ENCODE measurements at places on chromosomes 3 and 15.
A peak's percentile ranks its signal among the peaks of the same experiment; 100 is the strongest.

DNA sequence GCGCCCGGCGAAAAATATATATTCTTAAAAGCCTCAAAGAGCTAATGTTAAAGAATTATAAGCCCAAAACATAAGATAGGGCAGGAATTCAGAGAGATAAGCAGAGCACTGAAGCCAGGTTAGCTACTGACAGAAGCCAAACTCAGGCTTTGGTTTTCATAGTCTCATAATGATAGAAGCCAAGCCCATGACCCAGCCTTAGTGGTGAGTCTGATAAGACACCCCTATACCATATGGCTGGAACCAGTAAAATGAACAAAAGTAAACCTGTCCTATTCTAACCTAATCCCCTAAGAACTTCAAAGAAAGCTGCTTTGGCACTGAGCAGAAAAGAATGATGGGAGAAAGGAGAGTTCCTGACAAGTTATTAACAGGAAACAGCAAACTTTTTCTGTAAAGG is 25.9 kb downstream of the MYO9A start:
- peak; percentile 83 for DNase-seq

DNA sequence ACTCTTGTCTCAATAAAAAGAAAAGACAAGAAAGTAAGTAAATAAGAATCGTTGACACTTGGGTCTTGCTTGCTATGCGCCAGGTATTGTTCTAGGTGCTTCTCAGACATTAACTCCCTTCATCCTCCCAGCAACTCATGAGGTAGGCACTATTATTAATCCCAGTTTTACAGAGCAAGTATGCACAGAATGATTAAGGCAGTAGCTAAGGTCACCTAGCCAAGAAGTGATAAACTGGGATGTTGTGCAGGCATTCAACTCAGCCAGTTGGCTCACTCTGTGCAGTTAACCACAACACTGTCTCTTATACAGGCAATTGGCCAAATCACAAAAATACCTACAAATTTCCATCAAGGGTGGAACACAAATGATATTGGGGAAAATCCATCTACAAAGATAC is 1.7 kb upstream of the C3orf33 start:
- no peak for DNase-seq

DNA sequence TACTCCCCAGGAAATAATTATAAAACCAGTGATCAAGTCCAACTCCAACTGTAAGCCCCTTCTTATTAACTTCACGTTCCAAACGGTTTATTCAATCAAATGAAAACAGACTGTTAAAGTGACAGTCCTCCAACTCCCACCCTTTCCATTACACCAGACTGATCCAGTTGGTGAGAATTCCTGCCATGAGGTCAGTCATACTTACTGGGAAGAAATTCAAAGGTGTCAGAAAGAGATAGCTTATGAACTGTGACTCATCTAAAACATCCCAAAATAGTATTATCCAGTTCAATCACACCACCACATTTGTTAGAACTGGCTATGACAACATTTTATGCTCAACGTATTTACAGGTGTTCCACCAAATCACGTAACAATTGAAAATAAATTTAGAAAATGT is 19.5 kb downstream of the SMARCC1 start:
- DNase-seq = no peak

DNA sequence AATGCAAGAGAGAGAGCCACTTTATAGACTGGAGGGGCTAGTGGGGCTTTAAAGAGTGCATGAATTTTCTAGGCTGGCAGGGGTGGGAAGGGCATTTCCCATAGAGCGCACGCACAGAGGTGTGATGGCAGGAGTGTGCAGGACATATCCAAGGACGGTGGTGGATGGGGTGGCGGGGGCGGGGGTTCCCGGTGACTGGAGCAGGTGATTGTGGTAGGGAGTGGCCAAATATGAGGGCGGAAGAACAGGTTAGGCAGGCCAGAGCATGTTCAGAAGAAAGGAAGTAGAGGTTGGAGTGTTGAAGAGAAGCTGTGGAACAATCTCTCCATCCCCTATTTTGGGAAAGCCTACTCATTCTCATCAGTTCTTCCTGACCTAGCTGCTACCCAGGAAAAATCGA is 18.1 kb downstream of the FAM81A start:
- no peak for DNase-seq

DNA sequence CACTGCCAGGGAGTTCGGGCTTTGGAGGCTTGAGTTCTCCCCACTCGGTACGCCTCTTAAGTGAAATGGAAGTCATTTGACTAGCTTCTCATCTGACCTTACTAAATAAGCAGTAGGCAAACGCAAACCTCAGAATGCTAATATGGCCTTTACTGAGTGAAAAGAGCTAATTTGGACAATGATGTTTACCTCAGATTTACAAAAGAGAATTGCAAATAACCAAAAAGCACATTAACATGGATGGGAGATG is 1.6 kb upstream of the RNU6-1 start:
- no peak for DNase-seq

GRCh38 chr3:150797155-150797554 is 34.2 kb upstream of the SIAH2 start:
- DNase-seq = no peak

GRCh38 chr3:152400887-152401286 is 132.2 kb downstream of the MBNL1 start:
- no peak for DNase-seq

GRCh38 chr3:172102123-172102882 is 62.9 kb downstream of the FNDC3B start:
- DNase-seq = peak; percentile 76

GRCh38 chr15:62099094-62099601 is 32.4 kb downstream of the C2CD4A start:
- DNase-seq = no peak

DNA sequence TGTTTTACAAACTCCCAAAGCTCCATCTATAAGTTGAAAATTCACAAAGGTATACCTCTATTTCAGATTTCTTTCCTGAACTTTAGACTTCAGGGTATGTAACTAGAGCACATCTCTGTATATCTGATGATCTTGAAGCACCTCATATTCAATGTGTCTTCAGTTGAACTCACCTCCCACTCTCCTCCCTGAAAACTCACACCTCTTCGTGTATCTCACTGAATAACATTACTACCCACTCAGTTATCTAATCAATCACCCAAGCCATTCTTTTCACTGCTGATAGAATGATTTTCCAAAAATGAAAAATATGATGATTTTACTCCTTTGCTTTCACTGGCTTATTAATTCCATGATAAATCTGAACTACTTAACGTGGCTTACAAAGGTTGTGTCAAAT is 52.9 kb downstream of the GTPBP8 start:
- no peak for DNase-seq

DNA sequence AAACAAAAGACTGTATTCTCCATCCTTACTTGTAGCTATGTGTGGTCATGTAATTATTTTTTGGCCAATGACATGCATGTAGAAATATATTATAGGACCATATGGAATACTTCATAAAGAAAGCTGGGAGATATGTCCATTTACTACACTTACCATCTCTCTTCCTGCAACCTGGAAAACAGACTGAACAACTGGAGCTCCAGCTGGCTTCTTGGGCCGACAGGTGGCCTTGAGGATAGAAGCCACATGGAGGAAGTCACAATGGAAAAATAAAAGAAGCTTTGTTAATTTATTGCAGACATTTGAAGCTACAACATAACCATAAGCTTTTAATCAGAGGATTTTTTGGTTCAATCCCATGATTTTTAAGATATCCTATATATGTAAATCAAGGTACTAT is 167.9 kb upstream of the CBLB start:
- DNase-seq = no peak

DNA sequence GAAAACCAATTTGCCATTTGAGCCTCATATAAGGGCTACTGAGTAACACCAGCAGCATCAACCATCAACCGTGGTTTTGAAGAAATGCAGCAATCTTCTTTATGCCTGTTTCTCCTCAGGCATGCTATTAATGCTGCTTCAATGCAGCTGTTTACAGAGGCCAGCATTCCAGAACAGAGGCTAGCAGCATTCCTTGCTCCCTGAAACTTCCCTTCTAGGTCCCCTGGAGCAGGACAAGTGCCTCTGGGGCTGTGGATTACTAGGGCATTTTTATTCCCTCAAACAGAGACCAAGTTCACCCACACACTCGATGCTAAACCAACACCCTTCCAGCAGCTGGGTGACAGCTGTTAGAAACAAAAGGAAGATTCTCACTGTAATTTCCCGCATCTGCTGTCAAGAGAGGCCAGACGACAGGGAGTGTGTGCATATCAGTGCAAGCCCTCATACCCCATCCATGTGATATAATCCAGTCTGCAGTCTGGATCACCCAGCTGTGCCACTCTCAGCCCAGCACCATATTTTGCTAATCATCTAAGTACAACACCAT is 57.5 kb downstream of the HOMER2 start:
- DNase-seq = no peak

DNA sequence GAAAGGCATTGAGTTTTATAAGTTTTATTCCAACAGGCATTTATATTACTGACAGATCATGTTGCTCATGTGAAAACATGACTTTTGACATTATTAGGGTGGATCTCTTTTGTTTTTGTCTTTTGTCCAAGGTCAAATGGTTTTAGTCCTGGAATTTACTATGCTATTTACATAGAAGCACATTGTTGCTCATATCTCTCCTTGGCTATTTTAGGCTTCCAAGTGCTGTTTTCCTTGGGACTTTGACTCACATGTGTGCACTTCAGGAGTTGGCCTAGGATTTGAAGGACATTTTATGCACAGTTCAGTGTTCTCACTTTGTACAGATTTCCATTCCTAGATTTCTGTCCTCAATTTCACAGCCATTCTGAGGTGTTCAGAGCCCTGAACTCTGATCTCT is 225.7 kb downstream of the PYDC2 start:
- DNase-seq = no peak

DNA sequence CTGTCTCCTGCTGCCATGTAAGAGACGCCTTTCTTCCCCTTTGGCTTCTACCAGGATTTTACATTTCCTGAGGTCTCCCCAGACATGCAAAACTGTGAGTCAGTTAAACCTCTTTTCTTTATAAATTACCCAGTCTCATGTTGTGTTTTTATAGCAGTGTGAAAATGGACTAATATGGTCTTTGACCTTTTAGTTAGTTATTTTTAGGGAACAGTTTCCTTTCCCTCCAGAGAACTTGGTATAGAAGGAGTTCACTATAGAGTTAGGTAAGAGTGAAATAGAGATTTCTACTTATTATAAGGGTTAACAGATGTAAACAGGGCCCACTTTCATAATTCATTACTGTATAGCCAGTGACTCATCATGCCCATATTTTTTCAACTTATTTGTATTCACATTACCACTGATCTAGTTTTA is 170.9 kb downstream of the UNC13C start:
- DNase-seq = peak; percentile 20

DNA sequence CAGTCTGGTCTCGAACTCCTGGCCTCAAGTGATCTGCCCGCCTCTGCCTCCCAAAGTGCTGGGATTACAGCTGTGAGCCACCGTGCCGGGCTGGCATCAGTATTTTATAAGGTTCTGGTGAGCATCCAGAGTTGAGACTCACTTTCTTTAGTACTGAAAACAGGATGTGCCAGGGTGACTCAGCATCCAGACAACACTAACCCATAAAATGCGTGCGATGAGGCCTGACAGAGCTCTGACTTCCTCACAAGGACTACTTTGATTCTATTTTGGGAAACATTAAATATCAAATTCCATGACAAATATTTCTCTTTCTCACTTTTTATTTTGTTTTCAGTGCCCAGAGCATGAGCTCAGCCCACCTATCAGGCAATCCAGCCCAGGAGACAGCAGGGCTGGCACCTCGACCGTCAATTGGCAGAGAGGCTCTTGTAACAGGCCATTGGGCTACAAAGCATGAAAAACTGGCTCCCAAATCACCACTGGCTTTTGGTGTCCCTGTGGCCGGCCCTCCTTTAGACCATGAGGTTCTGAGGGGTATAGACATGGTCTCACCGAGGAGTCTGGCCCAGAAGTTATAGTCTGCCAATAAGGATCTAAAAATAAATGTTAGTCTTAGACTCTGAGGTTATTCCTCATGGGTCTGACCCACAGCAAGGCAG is 75.0 kb downstream of the FEM1B start:
- DNase-seq = peak; percentile 86

DNA sequence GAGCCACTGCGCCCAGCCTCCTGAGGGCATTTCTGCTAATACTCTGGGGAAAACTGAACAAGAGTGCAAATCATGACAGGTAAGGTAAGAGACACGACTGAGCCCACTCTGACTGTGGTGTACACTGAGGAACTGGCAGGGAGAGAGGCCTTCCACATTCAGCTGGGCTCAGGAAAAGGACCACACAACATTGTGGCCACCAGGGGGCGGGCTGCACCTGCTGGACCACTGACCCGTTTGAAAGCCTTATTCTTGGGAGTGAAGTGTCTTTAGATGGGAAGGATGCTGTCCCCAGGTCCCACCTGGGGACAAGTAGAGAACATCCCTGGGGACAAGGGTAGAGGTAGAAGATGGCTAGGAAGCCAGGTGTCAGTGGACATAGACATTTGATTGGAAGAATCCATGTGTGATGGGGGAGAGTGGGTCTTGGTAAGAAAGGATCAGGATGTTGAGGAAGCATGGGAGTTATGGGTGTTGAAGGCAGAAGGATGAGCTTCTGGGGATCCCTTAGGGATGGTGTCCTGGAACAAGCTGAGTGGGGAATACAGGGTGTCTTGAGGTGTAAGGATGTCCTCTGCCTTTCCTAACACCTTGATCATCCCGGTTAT is 6.2 kb upstream of the CTDSPL start:
- peak; percentile 88 for DNase-seq

GRCh38 chr3:59708202-59708601 is 658.4 kb upstream of the CFAP20DC start:
- DNase-seq = no peak

DNA sequence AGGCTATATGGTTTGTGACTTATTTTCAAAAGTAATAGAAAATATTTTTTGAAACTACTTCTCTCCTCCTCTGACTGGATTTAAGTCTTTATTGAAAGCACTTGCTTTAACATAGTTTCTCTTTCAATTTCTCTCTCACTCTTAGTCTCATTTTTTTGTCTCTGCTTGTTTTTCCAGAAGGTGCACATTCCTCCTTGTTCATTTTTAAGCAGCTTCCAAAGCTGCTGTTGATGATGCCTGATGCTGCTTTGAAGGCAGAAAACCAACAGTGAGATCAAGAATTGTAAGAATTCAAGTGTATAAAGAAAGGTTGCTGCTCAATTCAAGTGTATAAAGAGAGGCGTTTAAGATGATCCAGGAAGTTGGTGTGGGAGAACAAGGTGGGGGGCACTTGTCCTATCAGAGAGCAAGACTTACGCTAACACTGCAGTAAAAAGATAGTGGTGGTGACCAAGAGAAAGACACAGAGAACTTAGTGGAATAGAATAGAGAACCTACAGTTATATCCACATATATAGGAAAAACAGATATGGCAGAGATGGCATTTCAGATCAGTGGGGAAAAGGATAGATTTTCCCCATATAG is 12.1 kb downstream of the NR2C2 start:
- peak; percentile 67 for DNase-seq
